ENCODE measurements at places on chromosomes 16 and 17.

- DNase-seq, result peak; percentile 81
These were observed 660 bp downstream of the RHBDF1 start for GRCh38 chr16:71540-72401.

DNA sequence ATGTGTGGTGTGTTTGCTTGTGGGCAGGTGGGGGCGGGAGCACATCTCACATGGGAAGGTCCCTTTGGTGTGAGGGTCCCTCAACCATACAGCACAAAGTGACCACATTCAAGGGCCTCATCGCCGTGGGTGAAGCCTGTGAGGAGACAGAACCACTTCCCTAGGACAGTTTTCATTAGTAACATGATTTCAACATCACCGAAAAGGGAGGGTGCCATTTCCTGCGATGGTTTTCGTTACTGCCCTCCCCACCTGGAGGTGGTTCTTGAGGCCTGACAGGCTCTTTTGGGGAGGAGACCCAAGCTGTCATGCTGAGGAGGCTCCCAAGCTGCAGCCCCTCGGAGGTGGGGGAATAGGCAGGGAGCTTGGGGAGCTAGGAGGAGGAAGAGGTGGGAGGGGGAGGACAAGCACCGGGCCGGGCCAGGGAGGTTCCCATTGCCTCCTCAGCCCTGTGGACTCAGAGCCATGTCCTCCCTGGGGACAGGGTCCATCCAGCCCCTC lies 9.5 kb downstream of the CD300LB start:
- DNase-seq, result no peak

DNA sequence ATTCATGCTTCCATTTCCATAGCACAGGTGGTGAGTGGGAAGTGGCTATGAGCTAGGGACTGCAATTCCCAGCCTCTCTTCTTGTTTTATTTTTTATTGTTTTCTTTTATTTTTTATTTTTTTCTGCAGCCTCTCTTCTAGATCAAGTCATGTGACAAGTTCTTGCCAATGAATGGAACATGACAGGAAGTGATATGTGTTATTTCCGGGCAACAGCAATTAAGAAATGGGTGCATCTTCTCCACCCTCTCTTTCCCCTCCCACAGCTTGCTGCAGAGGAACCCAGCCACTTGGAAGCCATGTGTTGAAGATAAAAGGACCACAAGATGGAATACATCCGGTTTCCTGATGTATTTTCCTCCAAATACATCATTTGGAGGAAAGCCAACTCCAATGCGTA lies 23.6 kb downstream of the IRX5 start:
- DNase-seq, result no peak

DNA sequence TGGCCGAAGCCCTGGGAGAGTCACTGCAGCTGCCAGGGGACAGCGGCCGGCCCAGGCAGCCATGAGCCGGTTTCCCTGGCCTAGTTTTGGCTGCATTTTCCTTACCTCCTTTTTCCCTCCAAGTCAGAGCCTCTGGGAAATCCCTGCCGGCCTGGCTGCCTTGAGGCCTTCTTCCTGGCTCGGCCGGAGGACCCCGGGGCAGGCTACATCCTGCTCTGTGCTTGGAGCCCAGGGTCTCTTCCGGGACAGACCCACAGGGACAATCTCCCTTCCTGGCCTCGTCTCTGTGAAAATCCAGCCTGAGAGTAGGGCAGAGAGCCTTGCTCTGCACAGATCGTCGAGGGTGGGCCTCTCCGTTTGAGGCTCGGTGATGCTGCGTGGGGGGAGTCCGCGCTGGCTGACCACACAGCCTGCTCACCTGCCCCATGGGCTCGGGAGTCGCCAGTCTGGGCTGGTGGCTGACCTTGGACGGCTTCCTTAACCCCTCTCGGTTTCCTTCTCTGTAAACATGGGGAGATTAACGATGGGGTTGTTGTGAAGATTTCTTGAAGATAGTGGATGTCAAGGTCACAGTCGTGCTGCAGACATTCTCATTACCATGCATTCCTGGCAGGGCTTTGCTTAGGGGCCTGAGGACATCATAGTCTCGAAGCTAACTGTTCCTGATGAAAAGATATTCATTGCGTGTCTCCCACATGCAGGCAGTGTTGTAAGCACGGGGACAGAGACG lies 34.8 kb upstream of the CIBAR2 start:
- no peak for DNase-seq

DNA sequence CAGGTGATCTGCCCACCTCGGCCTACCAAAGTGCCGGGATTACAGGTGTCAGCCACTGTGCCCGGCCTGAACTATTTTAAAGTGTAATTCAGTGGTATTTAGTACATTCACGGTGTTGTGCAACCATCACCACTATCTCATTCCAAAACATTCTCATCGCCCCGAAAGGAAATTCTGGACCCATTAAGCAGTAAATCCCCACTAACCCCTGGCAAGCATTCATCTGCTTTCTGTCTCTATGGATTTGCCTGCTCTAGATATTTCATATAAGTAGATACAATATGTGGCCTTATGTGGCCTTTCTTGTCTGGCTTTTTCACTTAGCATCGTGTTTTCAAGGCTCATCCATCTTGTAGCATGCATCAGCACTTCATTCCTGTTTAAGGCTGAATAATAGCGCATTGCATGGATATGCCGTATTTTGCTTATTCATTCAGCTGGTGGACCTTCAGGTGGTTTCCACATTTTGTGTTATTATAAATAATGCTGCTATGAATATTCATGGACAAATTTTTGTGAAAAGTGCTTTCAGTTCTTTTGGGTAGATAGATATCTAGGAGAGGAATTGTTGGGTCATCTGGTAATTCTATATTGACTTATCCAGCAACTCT lies 8.4 kb upstream of the HERPUD1 start:
- DNase-seq, result no peak

- no peak for DNase-seq
These were observed 23.9 kb upstream of the WSB1 start for GRCh38 chr17:27269974-27270373.

DNA sequence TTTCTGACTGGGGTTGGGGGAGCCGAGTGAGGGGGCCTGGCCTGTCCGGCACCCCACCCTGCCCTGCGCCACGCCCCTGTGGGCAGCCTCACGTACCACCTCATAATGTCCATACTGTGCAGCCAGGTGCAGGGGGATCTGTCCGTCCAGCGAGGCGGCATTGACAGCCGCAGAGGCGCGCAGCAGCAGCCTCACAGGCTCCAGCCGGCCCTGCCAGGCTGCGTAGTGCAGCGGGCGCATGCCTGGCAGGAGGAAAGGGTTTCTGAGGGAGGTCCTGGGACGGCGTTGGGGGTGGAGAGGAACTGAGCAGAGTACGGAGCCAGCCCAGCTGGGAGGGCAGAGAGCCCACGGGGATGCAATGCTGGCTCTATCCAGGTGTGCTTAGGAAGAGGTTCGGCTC lies 8.4 kb downstream of the CASKIN2 start:
- no peak for DNase-seq

DNA sequence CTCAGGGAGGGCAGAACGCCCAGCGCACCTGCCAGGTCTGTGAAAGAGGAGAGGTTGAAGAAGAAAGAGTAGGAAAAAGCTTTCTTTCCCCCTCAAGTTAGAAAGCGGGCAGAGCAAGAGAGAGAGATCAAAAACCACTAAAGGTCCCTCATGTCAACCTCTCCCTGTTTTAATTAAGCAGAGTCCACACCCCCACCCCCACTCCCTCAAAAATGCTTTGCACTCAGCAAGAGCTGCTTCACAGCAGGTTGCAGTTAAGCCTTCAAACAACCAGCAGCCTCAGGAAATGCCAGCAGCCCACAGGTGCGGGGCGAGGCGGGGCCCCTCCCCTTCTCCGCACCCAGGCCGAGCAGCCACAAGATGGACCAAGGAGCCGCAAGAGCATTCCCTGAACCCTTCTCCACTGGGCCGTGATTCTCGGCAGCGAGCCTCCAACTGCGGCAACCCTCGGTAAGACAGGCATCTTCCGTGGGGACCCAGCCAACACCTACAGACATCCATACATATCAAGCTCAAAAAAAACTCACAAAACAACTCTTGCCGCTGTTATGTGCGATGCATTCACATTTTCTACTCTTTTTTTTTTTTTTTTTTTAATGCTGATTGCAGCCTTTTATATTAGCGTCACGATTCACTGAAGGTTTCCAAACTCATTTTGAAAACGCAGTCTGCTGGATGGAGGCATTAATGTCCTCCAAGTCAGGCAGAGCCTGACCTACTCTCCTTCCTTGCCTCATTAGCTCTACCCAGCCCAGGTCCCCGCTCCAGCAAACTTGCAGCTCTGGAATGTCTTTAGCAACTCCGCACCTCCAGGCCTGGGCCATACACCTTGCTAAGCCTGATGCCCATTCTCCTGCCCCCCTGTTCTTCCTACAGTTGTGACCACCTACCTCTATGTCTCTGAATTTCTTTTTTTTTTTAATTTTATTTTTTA lies 66.1 kb downstream of the AXIN2 start:
- no peak for DNase-seq

DNA sequence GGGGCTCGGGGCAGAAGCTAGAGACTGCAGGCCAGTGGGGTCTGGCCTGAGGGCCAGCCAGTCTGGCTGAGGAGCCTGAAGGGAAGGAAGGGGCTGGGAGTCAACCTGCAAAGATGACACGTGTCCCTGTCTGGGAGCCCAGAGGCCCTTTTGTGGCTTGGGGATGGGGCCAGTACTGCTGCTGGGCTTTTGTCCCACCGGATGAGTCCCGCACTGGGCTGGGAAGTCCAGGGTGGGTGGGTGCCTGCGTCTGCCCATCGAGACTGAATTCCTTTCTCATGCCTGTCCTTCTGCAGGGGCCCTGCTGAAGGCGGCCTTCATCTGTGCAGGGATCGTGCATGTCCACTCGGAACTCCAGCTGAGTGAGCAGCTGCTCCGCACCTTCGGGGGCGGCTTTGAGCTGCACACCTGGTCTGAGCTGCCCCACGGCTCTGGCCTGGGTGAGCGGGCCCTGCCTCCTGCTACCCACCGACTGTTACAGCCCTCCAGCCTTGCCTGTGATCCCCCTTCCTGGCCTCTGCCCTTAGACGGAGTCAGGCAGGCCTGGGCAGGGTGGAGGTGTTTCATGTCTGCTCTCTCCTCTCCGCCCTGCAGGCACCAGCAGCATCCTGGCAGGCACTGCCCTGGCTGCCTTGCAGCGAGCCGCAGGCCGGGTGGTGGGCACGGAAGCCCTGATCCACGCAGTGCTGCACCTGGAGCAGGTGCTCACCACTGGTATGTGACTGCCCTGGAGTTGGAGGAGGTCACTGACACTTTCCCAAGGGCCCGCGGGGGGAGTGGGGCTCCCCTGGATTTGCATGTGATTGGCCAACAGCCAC lies 20.9 kb downstream of the FCSK start:
- no peak for DNase-seq

- DNase-seq, result no peak
These were observed 26.6 kb downstream of the PEMT start for GRCh38 chr17:17564896-17565295.

DNA sequence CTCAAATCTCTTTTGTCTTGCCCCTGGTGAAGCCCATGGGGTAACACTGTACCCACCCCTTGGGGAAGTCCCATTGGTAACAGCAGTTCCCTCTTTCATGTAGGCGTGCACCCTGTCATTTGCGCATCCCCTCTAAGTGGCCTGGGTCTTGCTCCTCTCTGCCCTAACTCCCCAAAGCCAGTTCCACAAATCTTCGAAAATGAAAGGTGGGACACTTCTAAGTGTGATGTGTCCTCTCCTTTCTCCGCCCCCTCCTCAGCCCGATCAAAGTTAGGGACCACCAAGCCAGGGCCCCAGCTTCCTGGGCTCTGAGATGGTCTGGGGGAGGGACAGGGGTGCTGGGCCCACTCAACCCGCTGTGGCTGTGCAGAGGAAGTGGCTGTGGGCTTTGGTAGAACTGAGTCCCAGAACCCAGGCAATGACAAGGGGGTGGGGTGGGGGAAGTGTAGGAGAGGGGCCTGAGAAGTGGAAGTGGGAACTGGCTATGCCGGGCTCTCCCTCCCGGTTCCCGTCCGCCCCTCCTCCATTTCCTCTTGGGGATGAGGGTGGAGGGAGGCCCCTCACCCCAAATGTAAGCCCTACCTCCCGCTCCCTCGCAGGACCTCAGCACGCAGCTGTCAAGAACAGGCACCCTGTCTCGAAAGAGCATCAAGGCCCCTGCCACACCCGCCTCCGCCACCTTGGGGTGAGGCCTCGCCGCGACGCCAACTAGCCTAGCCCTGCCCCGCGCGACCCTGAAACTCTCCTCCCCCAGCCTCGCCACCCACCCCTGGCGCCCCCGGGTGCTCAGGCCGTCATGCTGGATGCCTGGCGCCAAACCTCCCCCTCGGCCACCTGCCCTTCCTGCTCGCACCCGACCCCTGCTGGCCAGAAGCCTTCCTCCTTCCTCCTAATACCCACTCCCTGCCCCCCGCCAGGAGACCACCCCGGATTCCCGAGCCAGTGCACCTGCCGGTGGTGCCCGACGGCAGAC lies 8.7 kb downstream of the ABI3 start:
- DNase-seq, result no peak

DNA sequence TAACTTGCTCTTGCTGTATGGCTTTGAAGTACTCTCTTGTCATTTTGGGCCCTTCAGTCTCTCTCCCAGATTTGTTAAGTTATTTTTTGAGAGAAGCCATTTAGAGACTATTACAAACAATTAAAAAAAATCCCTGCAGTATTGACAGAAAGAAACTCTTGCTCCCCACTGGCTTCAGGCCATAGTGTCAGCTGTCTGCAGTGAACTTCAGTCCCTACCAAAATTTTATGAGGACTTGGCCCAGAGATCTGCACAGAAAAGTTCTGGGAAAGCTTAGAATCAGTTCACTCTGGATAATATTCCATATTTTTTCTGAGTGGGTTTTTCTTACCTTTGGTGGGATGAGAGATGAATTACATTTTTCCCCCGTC lies 30.9 kb upstream of the SUPT4H1 start:
- DNase-seq, result no peak

GRCh38 chr17:49497148-49498028 lies 2.3 kb downstream of the NGFR start:
- DNase-seq, result no peak

- no peak for DNase-seq
These were observed 35.2 kb downstream of the NXN start for GRCh38 chr17:944266-944826.

DNA sequence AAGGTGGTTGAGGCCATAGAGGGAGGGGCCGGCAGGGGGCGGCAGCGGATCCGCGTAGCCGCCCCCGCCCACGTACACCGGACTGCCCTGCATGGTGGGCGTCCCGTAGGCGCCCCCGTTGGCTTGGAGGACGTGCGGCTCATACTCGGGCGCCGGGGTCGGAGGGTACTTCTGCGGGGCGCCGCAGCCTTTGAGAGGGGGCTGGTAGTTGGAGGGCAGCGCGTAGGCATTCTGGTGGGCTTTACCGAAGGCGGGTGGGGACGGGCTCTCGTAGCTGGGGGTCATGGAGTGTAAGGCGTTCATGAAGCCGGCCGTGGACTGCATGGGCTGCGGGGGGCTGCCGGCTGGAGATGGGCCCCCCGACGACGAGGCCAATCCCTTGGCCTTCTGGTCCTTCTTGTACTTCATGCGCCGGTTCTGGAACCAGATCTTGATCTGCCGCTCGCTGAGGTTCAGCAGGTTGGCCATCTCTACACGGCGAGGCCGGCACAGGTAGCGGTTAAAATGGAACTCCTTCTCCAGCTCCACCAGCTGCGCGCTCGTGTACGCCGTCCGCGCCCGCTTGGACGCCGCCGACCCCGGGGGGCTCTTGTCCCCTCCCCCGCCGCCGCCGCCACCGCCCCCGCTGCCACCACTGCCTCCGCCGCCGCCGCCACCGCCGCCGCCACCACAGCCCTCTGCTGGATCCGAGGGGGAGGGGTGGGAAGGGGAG lies 5.7 kb upstream of the HOXB2 start:
- DNase-seq, result no peak
